AG09319 (cell line): ENCODE measurements at places on chromosomes 1 and 21.

DNA sequence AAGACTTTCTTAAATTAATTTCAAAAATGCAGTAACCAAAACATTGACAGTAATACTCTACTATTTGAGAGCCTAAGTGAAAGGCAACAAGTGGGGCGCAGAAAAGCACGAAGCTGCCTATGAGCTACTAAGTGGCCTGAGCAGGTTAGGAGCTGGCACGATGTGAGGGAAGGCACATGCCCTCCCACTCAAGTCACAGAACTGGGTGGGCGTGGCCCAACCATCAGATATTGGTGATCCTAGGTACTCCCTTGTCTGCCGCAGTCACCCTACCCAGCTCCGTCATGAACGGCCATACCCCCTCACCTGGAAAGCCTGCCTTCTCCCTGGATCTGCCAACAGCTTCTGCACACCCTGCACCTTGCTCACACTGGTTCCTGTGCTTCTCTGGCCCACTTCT, 40.8 kb downstream of the SSBP3 start:
- no peak for DNase-seq

- peak; percentile 92 for DNase-seq
These were observed 36.6 kb downstream of the CAPZB start for GRCh38 chr1:19448491-19449439.

DNA sequence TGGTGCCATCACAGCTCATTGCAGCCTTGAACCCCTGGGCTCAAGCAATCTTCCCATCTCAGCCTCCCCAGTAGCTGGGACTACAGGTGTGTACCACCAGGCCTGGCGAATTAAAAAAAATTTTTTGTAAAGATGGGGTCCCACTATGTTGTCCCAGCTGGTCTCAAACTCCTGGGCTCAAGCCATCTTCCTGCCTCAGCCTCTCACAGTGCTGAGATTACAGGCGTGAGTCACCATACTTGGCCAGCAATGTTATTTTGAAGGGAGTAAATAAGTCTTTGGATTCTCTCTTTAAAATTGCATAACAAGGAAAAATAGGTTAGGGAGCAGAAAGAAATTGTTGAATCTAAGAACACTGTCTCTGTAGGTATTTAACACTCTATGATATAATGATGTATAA, 111.3 kb downstream of the RPS6KC1 start:
- DNase-seq = no peak

GRCh38 chr21:33031152-33031911, 5.6 kb downstream of the OLIG2 start:
- DNase-seq = no peak

DNA sequence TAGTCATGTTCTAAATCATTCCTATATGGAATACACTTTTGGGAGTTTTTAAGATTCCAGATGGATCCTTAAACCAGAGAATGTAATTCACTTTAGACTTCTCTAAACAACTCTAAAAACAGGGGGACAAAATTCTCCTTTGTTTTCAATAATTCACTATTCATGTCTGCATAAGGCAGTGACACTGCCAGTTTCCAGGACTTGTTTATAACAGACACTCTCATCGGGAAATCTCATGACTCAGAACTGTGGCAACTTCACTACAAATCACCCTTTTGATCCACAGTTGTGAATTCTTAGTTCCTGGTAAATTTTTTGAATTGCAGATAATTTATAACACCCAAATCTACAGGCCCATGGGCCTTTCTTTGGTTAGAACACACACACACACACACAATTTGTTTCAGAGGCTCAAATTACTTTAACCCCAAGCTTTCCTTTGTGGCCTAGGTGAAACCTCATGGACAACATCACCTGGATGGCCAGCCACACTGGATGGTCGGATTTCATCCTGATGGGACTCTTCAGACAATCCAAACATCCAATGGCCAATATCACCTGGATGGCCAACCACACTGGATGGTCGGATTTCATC, at the start of gene OR2T4:
Gene OR2T4 (plus strand): TSS at position 545 of the 595 bp plus-strand sequence. CDS start 0 bp downstream, at position 545.
- no peak for DNase-seq

DNA sequence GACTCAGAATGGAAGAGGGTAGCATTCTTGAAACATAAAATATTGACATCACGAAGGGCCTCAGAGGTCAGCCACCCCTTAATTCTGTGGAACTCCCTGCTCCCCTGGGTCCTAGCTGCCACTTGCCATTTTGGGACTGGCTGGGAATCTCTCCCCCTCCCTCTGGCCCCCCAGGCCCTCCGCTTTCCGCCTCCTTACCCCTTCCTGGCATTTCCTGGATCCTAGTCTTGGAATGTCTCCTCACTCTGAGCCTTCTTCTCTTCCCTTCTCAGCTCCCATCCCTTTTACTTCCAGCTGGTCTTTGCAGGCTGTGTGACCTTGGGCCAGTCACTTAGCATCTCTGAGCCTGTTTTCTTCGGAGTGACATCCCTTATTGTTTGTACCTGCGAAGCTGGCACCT, 4.5 kb downstream of the PADI1 start:
- DNase-seq = no peak

GRCh38 chr1:66084442-66084841, 291.7 kb downstream of the PDE4B start:
- no peak for DNase-seq

DNA sequence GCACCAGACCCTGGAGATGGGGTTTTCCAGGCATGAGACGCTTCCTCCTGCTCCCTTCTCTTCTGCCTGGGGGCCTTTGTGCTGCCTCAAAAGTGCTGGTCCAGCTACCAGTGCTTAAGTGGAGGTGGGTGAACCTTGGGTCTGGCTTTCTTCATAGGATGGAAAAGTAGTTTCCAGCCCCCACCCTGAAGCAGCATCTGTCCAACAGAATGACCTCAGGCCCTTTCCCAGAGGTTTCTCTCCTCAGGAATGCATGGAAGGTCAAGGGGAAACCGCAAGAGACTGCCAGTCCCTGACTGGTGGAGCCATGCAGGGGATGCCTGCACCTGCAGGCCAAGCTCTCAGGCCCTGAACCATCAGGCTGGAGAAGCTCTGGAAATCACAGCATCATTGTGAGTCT, 63.8 kb downstream of the HMGB4 start:
- no peak for DNase-seq

DNA sequence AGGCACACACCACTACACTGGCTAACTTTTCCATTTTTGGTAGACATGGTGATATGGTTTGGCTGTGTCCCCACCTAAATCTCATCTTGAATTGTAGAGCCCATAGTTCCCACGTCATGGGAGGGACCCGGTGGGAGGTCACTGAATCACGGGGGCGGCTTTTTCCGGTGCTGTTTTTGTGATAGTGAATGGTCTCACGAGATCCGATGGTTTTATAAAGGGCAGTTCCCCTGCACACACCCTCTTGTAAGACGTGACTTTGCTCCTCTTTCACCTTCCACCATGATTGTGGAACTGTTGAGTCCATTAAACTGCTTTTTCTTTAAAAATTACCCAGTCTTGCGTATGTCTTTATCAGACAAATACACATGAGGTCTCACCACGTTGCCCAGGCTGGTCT, 1.3 kb upstream of the FTCD start:
- no peak for DNase-seq

DNA sequence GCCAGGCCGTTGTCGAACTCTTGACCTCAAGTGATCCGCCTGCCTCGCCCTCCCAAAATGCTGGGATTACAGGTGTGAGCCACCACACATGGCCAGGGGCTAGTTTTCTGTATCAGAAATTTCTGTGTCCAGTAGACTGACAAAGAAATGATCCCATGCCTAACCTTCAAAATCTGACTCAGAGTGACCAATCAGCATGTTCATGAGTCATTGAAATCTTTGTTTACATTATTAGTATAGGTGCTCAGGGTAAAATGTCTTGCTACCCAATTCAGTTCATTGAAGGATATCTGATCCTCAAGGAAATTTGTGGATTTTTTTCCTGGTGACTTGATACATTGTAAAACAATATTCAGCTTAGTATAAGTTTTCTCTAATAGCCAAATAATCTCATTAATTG, 11.0 kb upstream of the LDLRAD2 start:
- no peak for DNase-seq

DNA sequence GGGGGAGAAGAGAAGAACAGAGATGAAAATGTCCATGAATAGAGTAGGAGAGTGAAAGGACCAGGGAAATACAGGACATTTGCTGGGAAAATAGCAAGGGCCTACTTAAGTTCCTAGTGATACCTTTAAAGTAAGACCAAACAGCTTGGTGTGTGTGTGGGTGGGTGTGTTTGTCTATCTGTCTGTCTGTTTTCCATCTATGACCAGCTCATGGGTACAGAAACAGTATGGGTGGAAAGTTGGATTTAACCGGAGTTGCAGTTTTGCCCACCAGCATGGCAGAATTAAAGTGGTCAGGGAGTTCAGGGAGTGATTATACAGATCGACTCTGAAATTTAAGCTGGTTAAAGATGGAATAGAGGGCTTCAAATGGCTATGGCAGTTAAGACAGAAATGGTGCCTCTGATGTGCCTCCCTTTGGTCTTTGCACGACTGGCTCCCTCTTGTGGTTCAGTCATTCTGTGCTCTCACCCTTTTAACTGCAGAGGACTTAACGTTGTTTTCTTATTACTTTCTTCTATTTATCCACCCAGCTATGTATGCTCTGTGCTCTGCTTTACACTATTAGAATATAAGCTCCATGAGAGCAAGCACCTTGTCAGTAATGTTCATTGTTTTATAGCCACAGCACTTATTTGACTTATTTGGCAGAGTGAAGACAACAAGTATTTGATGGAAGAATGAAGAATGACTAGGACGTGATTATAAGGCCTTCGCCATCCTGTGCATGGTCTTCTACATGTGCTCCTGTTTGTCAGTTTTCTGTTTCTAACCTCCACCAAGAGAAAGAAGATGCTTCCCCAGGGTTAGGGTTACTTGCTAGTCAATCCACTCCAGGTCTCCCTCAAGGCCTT, 72.7 kb upstream of the AK4 start:
- DNase-seq = no peak

GRCh38 chr1:16420424-16421118, 16.7 kb downstream of the SPATA21 start:
- no peak for DNase-seq

GRCh38 chr1:200493344-200493743, 83.5 kb upstream of the ZNF281 start:
- DNase-seq = no peak

DNA sequence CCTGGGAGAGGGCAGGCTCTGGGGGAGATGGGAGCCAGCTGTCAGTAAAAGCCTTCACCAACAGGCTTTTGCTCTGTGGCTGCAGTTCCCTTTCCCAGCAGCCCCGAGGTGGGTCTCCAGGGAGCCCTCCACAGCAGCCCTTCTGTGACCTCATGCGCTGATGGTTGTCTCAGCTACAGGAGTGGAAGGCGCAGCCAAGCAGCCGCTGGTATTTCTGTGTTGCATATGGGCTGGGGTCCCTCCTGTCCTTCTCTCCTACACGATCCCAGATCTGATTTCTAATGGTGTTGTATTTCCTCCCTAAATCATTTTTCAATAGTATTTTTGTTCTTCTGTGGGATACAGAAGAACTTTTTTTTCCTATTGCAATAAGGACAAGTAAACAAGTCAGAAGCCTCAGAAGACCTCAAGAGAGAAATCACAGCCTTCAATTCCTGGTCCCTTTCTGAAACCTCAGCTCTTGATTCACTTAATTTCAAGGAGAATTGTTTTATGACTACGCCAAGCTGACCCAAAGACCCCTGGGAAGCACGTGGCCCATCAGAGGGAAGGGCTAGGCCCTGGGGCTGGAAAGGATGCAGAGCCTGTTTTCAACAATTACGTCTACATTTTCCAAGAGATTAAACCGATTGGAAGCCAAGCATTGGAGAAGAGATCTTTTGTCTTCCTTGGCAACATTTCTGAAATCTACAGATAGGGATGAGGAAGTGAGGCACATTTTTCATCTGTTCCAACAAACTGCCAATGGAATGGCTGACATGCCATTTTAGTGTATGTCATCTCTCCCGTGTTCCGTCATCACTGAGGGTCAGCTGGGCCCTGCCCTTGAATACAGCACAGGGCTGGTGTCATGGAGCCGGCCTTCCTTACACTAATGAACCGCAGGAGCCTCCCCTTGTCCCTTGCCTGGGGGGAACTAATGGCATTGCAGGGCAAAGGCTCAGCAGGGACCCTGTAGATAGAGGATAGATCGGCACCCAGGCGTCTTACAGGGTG, 42.0 kb upstream of the SCCPDH start:
- no peak for DNase-seq

- DNase-seq = no peak
These were observed 224.0 kb upstream of the SNX7 start for GRCh38 chr1:98437540-98437939.

DNA sequence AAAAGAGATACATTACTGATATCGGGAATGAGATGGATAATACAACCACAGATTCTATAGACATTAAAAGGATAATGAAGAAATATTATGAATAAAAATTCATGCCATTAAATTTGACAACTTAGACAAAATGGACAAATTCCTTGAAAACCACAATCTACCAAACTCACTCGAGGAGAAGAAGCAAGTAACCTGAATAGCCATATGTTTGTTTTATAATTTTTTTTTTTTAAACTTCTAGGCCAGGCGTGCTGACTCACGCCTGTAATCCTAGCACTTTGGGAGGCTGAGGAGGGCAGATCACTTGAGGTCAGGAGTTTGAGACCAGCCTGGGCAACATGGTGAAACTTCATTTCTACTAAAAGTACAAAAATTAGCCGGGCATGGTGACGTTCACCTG, 327.9 kb downstream of the VAV3 start:
- no peak for DNase-seq

DNA sequence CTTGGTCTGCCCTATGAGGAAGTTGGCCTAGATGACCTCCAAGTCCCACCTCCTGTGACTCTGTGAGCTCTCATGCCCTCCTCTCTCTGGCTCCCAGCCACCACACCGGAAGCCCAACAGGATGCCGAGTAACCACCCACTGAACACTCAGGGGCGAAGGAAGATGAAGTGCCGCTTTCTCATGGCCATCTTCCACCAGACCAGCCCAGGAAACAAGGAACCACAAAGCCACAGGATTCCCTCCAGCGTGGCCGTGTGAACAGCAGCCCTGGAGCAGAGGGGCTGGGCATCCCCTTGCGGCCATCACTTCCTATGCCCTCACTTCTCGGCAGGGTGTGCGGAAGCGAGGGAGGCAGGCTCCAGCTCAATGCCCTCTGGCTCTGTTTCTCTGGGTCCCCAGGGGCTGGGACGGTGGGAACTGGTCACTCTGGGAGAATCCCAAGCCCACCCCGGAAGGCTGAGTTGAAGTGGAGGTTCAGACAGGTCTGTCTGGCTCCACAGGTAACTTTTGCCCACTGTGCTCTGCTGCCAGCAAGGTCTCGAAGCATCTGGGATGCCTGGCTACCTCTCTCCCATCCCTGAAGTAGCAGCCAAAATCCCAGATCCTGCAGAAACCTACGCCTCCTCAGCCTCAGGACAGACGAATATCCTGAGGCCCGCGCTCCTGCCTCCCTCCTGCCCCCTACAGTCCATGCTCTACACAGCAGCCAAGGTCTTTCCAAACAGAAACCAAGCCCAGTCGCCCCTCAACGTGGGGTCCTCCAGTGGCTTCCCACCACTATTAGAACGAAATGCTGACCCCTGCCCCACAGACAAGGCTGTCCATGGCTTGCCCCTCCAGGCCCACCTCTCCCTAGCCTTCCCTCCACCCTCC, 44.2 kb upstream of the ECE1 start:
- peak; percentile 63 for DNase-seq
